Motor neuron (in vitro differentiated cells): ENCODE measurements at places on chromosomes 6 and 20.

GRCh38 chr6:165082636-165083035 lies 226.8 kb downstream of the C6orf118 start:
- no peak for ATAC-seq

DNA sequence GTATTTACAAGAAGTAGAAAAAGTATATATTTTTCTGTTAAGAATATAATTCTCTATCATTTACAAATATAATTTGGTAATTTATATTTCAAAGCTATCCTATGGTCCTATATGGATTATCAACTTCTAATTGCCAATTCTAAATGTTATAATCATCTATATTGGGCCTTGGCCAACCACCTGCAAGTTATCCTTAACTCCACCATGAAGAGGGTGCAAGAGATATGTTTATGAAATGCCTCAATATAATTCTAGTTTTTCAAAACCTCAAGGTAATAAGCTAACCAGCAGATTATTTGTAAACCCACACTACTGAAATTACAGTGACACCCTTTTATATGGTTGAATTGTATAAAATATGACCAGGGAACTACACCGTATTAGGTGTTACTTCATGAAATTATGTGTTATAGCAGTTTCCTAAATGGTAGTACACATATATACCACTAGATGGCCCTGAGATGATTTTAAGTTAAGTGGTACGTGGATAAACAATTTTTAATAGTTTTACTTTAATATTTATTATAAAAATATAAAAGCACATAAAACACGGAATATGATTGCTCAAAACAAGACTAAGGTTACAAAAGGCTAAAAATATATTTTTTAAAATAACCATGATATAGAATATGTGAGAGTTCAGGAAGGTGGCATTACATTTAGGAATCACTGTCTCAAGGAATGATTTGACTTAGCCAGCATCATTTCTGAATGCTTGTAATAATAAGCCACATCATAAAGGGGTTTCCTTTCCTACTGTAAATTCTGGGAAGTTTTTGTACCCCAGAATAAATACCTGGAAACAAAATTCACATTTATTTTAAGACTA lies 9.8 kb upstream of the PNISR start:
- no peak for ATAC-seq

- ATAC-seq: no peak
These were observed 24.4 kb downstream of the DNAH8 start for GRCh38 chr6:38739532-38739931.

DNA sequence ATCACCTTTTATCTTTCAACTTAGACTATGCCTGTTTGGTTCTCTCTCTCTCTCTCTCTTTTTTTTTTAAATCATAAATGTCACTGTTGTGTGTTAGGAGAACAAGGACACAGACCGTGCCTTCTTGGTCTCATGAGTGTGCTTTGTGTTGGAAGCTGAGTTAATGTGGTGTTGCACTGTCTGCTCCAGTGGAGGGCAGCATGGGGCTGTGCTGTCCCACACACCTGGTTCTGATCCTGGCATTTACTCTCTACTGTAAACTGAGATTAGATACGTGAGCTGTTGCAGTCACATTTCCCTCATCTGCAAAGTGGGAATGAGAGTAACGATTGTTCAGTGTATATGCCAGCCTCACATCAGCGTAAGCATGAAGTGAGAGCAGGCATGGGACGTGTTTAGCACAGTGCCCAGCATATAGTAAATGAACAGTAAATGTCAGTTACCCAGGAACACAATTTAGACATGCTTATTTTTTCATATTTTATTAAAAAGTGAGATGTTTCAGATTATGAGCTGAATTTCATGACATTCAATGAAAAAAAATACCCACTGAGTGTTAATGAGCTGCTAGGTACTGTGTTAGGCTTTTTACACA lies 161.1 kb downstream of the FARS2 start:
- ATAC-seq: no peak

DNA sequence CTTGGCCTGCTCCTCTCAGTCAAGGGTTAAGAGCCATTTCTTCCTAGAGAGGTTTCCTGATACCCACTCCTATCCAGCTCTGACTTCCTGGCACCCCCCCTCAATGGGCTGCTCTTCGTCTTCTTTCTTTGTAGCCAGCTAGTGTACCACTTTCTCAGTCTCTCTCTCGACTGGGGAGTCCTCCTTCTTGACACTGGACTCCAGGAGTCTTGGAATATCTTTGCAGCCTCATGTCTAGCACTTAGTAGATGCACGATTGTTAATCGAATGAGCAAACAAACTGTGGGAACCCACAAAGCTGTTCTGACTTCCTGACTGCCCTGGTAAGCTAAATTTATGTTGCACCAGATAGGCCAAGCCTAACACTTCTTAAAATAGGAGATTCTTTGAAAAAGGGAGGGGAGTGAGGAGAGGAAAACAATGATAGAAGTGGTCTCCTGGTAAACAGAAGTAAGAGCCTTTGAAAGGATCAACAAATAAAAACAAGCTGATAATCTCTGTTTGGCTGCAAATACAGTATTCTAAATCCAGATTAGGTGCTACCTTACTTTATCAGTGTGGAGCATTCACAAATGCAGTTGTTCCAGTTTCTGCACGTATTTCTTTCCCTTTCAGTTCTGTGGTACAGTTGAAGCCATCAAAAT lies 160.1 kb upstream of the CITED2 start:
- no peak for ATAC-seq

- no peak for ATAC-seq
These were observed 160.1 kb downstream of the DLL1 start for GRCh38 chr6:170130771-170131241.

DNA sequence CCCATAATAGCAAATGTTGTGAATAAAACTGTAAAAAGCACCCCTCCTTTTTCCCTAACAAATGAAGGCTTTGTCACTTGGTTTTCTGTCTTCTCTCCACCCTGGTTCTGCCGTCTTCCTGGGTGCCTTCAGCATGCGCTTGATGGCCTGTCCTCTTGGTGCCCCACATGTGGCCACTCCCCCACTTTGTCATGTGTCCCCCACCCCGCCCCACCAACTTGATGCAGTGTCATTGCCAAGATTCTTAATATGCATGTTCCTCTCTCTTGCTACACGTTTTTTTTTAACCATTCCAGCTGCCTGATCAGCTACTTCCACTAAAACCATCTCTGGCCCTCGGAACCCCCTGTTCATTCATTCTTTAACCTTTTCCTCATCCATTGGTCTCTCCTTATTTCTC lies 340.3 kb downstream of the QKI start:
- no peak for ATAC-seq

DNA sequence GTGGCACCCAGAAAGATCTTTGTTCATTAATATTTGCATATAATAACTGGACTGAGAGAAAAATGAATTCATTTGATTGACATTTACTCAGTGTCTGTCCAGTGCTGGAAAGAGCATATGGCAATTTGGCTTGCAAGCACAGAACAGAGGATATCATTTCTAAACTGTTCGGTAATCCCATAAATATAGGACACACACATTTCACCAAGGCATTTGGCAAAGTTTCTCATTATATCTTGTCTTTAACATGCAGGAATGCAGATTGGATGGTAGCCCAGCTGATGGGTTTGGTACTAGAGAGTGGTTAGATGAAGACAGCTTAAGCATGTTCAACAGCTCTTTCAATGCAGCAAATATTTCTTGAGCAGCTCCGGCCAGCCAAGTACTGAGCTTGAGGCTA lies 259.2 kb downstream of the PRKN start:
- no peak for ATAC-seq

GRCh38 chr6:160972111-160972510 lies 19.5 kb upstream of the MAP3K4 start:
- peak; percentile 47 for ATAC-seq

GRCh38 chr6:130575557-130575956 lies 209.7 kb downstream of the TMEM200A start:
- ATAC-seq: no peak

DNA sequence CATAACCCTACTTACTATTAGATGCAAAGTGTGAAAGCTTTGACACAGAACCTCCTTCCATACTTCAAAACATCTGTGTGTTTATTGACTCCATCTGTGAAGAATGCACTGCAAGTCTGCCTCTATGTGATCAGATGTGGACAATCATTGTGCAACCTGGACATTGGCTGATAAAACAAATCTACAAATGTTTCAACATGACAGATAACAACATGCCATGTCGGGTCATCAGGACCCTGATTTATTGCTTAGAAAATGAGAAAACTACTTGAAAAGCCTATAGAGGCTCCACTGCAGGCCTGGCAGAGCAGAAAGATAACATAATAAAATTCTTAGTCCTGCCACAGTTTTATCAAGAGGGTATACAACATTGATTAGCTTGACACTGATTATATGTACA lies 1286.4 kb downstream of the GRIK2 start:
- no peak for ATAC-seq

GRCh38 chr6:134602123-134602522 lies 284.2 kb upstream of the SGK1 start:
- ATAC-seq: no peak
